Skeletal muscle cell (primary cell): ENCODE measurements at places on chromosomes 2 and 18.
A peak's percentile ranks its signal among the peaks of the same experiment; 100 is the strongest.

DNA sequence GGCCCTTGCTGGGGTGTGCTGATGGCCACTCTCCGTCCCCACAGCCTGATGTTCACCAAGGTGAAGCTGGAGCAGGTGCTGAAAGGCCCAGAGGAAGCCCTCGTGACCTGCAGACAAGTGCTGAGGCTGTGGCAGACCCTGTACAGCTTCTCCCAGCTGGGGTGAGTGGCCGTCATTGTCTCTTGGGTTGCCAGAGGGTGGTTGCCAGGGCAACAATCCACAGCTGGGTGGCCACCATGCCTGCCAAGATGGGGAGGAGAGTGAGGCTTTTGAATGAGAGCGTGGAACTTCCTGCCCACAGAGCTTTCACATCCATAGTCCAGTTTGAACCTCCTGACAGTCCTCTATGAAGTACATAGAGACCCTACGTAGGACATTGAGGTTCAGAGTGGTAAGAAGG is 108.8 kb downstream of the STPG4 start:
- no peak for DNase-seq

DNA sequence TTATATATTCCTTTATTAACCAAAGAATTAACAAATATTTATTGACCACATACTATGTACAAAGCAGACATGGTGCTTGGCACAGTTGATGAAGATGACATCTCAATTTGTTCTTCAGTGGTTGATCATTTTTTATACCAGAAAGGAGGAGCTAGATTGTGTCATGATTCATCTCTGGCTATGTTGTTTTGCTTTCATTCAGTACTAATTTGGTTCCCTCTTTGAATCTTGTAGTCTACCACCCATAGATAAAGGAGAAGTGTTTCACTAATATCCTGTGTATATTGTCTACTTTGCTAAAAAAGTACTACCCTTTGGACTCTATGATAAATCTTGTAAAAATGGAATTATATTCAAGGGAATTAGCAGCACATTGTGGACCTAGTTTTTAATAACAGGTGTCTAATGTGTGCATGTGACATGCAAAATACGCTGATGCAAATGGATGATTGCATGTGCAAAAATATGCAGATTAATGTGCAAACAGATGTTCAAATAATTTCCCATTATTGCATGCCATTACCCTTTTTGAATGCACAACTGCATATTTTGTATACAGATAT is 313.2 kb upstream of the ZEB2 start:
- DNase-seq: no peak

GRCh38 chr2:20378891-20379519 is 28.4 kb upstream of the PUM2 start:
- peak; percentile 79 for DNase-seq

DNA sequence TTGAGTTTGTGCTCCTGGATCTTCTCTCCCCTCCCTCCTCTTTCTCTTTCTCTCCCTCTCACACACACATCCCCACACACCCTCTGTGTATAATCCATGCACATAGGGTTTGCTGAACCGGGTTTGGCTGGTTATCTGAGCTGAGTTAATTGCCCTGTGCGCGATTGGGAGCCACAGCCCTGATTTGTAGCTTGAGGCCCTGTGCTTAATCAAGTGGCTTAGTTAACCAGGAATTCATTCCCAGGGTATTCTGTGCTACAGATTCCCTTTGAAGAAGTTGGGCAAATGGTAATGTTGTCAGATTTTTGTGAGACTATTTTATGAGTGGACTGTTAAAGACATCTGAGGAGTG is 6.2 kb downstream of the PARD3B start:
- no peak for DNase-seq

DNA sequence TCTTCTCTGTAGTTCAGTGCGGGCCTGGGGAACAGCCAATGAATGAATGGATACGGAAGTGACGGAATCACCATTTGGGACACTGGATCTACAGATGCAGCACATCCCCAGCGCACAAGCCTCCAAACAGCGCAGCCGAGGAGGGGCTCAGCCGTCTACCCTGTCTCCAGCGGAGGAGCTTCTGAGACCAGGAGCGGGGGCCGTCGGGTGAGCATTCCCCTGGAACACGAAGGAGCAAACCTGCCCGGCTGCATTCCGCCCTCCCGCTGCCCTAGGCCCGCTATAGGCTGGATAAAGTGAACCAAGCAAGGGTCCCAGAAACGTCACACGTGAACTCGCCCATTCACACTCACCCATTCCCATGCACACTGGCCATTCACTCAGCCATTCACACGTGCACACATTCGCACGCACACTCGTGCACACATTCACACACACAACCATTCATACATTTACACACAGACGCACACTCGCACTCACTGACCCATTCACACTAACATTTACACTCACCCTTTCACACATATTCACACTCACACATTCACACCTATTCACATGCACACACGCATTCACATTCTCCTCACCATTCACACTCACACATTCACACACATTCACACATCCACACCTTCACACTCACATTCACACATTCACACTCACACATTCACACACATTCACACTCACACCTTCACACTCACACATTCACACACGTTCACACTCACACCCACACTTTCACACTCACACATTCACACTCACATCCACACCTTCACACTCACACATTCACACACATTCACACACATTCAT is 63.4 kb downstream of the BIN1 start:
- no peak for DNase-seq

DNA sequence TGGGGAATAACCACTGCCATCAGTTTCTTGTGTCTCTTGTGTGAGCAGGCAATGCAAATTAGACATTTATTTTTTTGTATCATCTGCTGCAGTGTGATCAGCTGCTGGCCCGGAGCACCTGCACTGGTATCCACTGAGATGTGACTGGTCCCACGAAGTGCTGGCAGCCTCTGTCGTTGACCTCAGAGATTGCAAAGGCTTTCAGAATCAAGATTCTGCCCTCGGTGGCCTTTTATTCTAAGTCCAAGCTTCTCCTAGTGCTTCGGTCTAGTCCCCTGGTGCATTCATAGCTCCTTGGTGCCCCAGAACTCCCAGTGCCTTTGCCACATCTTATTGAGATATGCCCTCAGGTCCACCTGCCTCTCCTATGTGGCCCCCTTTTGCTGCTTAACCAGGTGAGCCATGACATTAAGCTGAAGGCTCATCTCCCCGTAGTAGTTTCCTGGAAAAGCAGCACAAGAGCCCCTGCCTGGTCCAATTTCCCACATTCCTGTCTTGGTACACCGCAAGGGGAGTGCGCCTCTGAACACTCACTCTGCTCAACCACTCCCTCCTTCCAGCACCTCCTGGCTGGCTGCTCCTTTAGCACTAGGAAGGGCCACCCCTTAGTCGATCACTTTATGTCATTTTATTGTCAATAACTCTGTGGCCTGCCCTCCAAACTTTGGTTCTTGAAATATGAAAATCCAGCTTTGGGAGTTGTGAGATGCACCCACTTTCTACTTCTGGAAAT is 27.1 kb upstream of the MARCO start:
- no peak for DNase-seq

GRCh38 chr2:189959450-189959849 is 103.1 kb downstream of the MSTN start:
- DNase-seq: peak; percentile 19

DNA sequence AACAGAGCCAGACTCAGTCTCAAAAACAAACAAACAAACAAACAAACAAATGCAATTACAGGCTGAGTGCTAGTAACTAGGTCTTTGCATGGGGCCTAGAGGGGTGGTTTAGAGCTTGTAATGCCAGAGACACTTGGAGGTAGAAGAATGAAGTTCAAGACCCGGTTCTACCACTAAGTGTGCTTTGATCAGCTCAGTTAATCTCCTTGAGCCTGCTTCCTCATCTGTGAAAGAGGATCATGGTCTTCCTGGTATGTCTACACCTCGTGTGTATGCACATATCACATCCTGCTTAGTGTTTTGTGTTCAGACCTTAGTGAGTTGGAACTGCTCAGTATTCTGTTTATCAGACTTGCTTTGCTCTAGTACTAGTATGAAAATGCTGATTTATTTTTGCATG is 4.8 kb upstream of the ATP6V1C2 start:
- DNase-seq: no peak

DNA sequence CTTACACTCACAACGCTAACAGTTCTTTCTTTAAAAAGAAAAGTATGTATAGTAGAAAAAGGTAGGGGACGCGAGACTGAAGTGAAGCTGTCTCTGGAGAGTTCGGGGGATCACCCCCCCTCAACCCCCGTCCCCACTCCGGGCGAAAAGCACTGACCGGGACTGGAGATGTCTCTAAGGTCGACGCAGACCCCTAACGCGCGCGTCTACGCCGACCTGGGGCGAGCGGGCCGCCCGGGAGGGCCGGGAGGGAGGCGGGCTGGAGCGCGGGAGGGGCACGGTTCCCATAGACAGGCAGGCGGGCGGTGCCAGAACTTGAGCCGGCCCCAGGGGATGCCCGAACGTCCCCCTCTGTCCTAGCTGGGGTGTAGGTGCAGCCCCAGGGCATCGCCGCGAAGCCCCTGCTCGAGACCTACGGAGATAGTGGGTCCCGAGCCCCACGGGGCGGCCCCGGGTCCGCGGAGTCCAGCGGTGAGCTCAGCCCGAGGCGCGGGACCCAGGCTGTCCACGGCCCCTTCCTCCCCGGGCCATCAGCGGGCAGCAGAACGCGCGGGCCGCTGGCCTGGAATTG is 82.2 kb downstream of the CHRNA1 start:
- no peak for DNase-seq

- no peak for DNase-seq
These were observed 15.5 kb upstream of the MC5R start for GRCh38 chr18:13808294-13809042.

GRCh38 chr2:159558479-159558878 is 57.9 kb downstream of the BAZ2B start:
- no peak for DNase-seq

DNA sequence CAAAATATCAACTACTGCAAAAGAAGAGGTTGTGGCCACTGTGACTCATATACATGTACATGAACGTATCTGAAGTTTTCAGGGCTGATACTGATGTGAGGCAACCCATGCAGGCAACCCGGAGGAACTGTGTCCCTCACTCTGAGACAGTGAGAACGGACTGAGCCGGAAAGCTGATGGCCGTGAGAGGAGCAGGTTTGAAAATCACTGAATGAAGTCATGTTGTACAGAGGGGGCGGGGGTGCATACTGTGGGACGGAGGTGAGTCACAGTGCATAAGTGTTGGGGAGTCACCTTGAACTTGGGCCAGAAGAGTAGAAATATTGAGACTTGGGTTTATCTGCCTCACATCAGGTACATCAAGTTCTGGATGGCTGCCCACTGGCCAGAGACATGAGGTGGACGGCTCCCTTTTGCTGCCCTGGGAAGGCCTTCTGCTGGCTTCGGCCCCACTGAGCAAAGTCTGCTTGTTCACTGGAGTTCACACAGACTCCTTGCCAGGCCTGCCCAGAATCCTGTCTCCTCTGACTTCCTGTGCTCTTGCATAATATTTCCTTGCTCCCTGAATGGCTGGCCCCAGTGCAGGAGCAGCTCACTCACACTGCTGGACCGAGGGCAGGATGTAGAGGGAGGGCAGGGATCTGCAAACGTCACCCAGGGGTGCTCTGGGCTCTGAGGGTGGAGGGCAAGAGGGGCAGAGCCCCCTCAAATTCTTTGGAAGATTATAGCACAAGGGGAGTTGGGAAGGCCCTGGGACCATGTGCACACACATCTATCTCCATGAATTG is 18.1 kb downstream of the EPAS1 start:
- peak; percentile 95 for DNase-seq

GRCh38 chr2:72694715-72695496 is 130.9 kb downstream of the EXOC6B start:
- DNase-seq: peak; percentile 50

GRCh38 chr2:223863491-223863890 is 26.1 kb upstream of the AP1S3 start:
- DNase-seq: no peak

DNA sequence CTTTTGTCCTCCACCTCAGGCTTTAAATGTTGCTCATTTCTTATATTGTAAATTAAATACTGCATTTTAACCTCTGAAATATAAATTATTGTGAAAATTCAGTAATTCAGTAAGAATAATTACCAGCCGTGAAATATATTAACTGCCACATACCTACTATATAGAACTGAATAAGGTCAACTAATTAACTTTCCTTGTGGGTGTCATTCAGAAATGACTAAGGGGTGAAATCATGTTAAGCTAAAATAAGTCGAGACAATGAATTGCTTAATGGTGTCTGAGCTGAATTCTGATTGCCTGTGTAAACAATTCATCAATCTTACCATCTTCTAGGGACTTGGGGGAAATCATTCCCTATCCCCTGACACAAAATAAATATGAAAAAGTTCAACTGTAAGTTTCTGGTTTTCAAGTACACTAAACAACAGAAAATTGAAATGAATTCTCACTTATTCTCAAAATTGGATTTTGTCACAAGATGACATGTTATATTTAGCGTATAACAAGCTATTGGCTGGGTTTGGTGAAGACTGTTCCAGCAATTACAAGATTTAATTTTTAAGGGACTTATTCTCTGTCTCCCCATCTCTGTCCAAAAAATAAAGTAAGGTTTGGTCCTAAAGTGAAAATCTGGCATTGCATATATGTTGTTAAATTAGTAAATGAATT is 255.1 kb downstream of the METTL4 start:
- no peak for DNase-seq

GRCh38 chr2:118061135-118061955 is 26.9 kb upstream of the INSIG2 start:
- DNase-seq: peak; percentile 80

- DNase-seq: no peak
These were observed 156.9 kb upstream of the SOX11 start for GRCh38 chr2:5535301-5535700.

DNA sequence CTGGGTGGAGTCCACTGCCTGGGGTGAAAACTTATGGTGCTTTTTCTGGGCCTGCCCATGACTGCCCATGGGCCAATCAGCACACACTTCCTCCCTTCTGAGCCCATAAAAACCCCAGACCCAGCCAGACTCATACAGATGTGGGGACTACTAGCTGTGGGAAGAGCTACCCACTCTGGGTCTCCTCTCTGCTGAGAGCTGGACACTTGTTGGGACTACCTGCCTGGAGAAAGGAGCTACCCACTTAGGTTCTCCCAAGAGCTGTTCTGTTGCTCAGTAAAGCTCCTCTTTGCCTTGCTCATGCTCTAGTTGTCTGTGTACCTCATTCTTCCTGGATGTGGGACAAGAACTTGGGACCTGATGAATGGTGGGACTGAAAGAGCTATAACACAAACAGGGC is 119.6 kb upstream of the SLC38A11 start:
- no peak for DNase-seq

DNA sequence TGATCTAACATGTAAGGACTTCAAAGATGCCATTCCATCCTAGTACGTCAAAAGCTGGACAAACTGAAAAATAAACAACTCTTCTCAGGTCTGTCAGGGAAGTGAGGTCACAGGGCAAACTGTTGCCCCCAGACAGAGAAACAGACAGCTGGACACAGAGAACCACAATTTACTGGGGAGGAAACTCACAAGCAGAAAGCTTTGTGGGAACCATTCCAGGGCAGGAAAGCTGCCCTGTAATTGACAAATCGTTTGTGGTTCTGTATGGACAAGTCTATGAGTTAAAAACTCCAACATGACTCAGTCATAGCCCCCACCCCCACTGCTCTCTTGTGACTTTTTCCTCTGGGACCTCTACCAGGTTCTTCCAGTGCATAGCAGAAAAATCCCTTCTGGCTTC is 28.4 kb downstream of the MCEE start:
- DNase-seq: peak; percentile 78
